ENCODE measurements at places on chromosomes 1 and 21. TPM values are rescaled to one million over a fixed set of nuclear protein-coding genes. Genes with fewer than 3 reads are reported as not detected.

- no peak overlapping the region for H3K27ac ChIP-seq
- H3K4me3 ChIP-seq: no peak overlapping the region
- no peaks in the 10 kb centered on the region for H3K36me3 ChIP-seq
Observed at GRCh38 chr1:18564676-18565075, 66.0 kb upstream of the PAX7 start.

- DNase-seq: no peak
- H3K27me3 ChIP-seq: no peaks in the 10 kb centered on the region
- no peak overlapping the region for H3K4me3 ChIP-seq
- H3K27ac ChIP-seq: no peak overlapping the region
Observed at GRCh38 chr1:157189986-157190982, 52.1 kb upstream of the ETV3 start.

The KRTAP19-3 gene
- not detected for total RNA-seq

DNA sequence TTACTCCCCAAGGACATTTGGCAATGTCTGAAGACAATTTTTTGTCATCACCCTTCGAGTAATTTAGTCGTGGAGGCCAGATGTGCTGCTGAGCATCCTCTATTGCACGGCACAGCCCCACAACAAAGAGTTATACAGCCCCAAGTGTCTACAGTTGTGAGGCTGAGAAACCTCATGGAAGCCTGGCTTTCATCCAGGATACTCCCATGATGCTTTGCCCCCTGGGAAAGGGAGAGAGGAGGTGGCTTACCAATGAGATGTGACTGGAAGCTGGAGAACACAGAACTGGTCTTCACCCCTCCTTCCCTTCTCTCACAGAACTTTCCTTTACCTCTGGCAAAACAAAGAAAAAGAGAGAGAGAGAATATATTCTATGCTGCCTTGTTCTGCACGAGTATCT, 150.9 kb upstream of the VAMP3 start:
- no peak overlapping the region for H3K4me3 ChIP-seq
- no peak overlapping the region for H3K27ac ChIP-seq
- no peaks in the 10 kb centered on the region for H3K36me3 ChIP-seq
- DNase-seq: no peak
- H3K4me1 ChIP-seq: no peaks in the 10 kb centered on the region

The CD55 gene
- 30.2 TPM for total RNA-seq

The LCE2A gene
- total RNA-seq: not detected

DNA sequence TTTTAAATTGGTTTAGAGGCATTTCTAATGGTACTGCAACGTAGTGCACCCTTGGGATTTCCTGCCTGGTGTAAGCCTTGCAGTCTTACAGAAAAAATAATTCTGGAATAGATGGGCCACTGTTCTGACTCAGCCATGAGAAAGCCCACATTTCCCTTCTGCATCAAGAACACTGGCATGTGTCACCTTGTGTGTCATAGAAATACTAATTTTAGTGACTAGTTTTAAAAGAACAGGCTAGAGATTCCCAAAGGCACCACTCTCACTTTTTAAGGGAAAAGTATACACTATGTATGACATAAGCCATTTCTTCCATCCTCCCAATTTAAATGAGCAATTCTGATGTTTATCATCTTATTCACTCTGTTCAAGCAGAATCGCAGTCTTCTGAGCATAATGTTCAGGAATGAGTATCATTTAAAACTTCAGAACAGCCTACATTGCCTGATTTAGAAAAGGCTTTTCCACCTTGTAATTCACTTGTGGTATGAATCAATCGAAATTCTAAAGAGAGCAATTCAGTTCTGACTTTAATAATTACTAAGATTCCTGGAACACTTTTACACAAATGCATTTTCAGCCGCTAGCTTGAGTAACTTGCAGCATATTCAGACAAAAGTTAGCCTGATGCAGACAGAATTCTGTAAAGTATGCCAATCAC, 18.8 kb downstream of the RGS13 start:
- no peak overlapping the region for H3K27ac ChIP-seq
- no peak overlapping the region for H3K4me3 ChIP-seq
- no peaks in the 10 kb centered on the region for H3K27me3 ChIP-seq
- no peaks in the 10 kb centered on the region for H3K4me1 ChIP-seq
- DNase-seq: no peak
- no peaks in the 10 kb centered on the region for H3K36me3 ChIP-seq

GRCh38 chr1:34164771-34165391, at the start of gene CSMD2:
CSMD2 (minus strand) TSS chr1:34165230; CDS start chr1:34165097, 133 bp downstream.
- H3K4me3 ChIP-seq: peak within 1 kb of the TSS; percentile 14
- peaks cover 6% of the 10 kb centered on the region for H3K4me1 ChIP-seq
- no peak for DNase-seq
- no peak within 1 kb of the TSS for H3K27ac ChIP-seq
- peaks cover 26% of the 10 kb centered on the region for H3K27me3 ChIP-seq
- no peaks in the 10 kb centered on the region for H3K36me3 ChIP-seq

GRCh38 chr1:202106340-202107254, 16.1 kb upstream of the GPR37L1 start:
- H3K36me3 ChIP-seq: no peaks in the 10 kb centered on the region
- DNase-seq: no peak
- no peak overlapping the region for H3K4me3 ChIP-seq
- no peaks in the 10 kb centered on the region for H3K27me3 ChIP-seq
- peaks cover 6% of the 10 kb centered on the region for H3K4me1 ChIP-seq

- H3K27me3 ChIP-seq: no peaks in the 10 kb centered on the region
- no peak overlapping the region for H3K4me3 ChIP-seq
- no peak for DNase-seq
- H3K4me1 ChIP-seq: no peaks in the 10 kb centered on the region
Observed at GRCh38 chr1:118429856-118430255, 244.8 kb upstream of the SPAG17 start.

GRCh38 chr1:168483539-168483938, 60.3 kb downstream of the XCL2 start:
- H3K4me1 ChIP-seq: no peaks in the 10 kb centered on the region
- no peak for DNase-seq
- H3K27ac ChIP-seq: no peak overlapping the region
- H3K4me3 ChIP-seq: no peak overlapping the region

DNA sequence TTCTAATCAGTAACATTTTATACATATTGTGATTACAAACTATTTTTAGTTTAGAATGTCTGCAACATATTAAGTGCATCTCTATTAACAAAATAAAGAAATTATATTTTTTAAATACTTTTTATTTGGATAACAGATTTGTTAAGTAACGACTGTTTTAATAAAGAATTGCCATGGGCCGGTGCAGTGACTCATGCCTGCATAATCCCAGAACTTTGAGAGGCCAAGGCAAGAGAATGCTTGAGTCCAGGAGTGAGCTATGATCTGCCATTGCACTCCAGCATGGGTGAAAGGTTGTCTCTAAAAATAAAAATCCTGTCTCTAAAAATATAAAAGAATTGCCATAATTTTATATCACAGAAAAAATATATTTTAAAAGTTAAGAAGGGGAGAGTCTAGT, 4.1 kb downstream of the LRRIQ3 start:
- H3K4me1 ChIP-seq: no peaks in the 10 kb centered on the region
- H3K36me3 ChIP-seq: no peaks in the 10 kb centered on the region
- H3K27me3 ChIP-seq: no peaks in the 10 kb centered on the region
